ENCODE measurements at places on chromosomes 4 and X. TPM values are rescaled to one million over a fixed set of nuclear protein-coding genes. Genes with fewer than 3 reads are reported as not detected.

GAGE12F gene
- total RNA-seq, result not detected

CT45A3 gene
- not detected for total RNA-seq

SPANXN4 gene
- not detected for total RNA-seq

SGMS2 gene
- total RNA-seq, result 37.9 TPM

ODAPH gene
- not detected for total RNA-seq

NUP62CL gene
- not detected for total RNA-seq

GPRASP3 gene
- 8.5 TPM for total RNA-seq

ZNF718 gene
- 6.9 TPM for total RNA-seq

RBM46 gene
- not detected for total RNA-seq

LIMCH1 gene
- total RNA-seq, result 17.9 TPM

EREG gene
- total RNA-seq, result not detected

NAA11 gene
- total RNA-seq, result not detected

GATB gene
- 13.8 TPM for total RNA-seq

REPS2 gene
- total RNA-seq, result 1.7 TPM

FOXR2 gene
- total RNA-seq, result not detected

BEND4 gene
- 0.19 TPM for total RNA-seq

L1CAM gene
- 0.09 TPM for total RNA-seq

N4BP2 gene
- total RNA-seq, result 6.7 TPM

CLGN gene
- total RNA-seq, result 0.09 TPM

MAGEA2 gene
- total RNA-seq, result not detected

AFAP1 gene
- 110 TPM for total RNA-seq

GJB1 gene
- not detected for total RNA-seq

ADGRG2 gene
- 0.09 TPM for total RNA-seq

SHOX gene
- total RNA-seq, result not detected

TECRL gene
- not detected for total RNA-seq

SPCS3 gene
- 116 TPM for total RNA-seq

SLC10A6 gene
- under 0.01 TPM for total RNA-seq

F8A2 gene
- not detected for total RNA-seq

SNX12 gene
- 68.5 TPM for total RNA-seq

PAQR3 gene
- 13.6 TPM for total RNA-seq

F9 gene
- total RNA-seq, result not detected

SRPK3 gene
- total RNA-seq, result 0.09 TPM

GLUD2 gene
- total RNA-seq, result 1.2 TPM

FAM9C gene
- not detected for total RNA-seq

Data from endothelial cell of coronary artery (primary cell).